Aorta (tissue), 5 donors: ENCODE measurements at places on chromosomes 6 and 20. TPM values are rescaled to one million over a fixed set of nuclear protein-coding genes. Genes with fewer than 3 reads are reported as not detected.
A peak's percentile ranks its signal among the peaks of the same experiment; 100 is the strongest.

DNA sequence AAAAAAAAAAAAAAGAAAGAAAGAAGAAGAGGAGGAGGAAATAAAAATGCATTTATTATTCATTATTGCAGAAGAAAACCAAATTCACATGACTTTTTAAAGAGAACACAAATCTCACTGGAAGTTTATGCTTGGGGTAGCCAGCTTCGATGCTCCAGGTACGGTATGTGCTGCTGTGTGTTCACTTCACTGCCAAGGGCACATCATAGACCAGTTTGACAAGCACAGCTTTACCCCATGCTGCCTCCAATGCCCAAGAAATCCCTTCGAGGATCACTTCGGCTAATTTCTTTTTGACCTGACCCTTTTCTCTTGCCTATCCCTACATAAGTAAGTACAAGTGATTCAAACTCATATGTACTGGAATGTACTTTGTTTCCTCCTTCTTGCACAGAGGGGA, 41.9 kb upstream of the RBM24 start:
- no peak for DNase-seq

- no peak for DNase-seq
Observed at GRCh38 chr6:3707024-3707423, 44.5 kb downstream of the PXDC1 start.

GRCh38 chr6:120303527-120303926, 954.0 kb upstream of the MAN1A1 start:
- no peak for DNase-seq

DNA sequence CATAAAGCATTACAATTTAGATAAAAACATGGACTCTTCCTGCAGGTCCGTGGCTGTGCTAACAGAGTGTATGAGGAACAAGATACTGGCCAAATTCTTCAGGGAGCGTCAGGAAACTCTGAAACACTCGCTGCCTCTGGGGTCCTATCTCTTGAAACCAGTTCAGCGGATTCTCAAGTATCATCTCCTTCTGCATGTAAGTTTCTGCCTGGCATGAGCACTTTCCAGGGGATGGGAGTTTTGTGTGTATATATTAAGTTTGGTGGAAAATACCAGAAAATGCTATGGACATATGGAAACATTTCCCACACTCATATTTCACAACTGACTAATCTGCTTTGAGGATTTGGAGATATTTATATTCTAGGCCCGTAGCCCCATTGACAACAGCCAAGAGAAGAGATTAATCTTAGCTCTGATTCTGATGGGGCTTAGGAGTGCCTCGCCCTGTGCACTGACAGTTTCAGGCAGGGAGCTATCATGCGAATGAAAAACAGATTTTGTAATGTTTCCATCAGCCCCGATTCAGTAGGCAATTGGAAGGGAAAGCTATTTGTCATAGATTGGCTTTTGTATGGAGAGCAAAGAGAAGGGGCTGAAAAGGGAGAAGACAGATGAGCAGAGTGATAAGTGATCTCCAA, 64.7 kb upstream of the MTHFD1L start:
- peak; percentile 35 for DNase-seq

GRCh38 chr6:91304521-91304920, 717.6 kb upstream of the MAP3K7 start:
- no peak for DNase-seq

DNA sequence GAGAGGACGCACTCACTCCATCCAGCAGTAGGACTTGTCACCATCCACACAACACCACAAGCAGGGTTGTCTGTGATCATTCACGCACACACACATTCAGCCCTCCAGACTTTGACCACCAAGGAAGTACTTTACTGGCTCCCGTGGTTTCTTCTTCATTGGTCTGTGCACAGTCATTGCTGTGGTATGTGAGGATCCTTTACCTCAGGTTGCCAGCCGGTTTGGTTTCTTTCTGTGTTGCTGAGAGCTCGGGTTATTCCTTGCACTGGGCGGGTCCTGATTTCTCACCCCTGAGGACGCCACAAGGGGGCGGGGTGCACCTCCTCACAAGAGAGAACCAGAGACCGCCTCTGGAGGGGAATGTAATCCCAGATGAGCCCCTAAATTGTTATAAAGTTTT, 11.2 kb downstream of the SLC35A1 start:
- DNase-seq: no peak

DNA sequence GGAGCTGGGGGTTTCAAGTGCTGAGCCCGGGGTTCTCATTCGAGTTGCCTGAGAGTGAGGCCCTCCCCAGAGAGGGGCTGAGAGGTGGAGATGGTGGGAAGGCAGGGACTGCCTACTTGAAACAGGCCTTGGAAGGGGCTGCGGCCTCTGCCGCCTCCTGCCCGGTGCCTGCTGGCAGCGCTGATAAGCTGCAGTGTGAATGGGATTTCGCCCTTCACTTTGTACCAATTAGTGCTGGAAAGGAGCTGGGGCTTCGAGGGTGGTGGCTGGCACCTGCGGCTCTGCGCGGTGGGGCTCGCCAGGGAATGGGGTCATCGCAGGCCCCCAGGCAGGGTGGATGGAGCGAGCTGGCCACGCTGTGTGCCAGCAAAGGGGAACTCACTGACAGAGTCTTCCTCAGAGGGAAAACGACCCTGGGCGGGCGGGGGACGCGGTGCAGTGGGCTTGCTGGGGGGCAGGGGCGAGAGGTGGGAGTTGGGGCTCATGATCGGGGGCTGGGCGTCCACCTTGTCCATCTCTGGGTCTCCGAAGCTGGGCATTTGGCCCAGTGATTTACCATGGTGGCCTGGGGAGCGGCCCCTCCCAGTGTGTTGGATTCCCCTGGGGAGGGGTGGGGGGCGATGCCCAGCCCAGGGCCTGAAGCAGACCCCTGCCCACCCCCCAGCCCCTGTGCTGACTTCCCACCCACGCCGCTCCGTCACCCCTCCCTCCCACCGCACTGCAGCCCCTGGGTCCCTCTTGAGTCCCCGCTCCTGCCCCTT, 22.9 kb downstream of the COL20A1 start:
- DNase-seq: peak; percentile 57

DNA sequence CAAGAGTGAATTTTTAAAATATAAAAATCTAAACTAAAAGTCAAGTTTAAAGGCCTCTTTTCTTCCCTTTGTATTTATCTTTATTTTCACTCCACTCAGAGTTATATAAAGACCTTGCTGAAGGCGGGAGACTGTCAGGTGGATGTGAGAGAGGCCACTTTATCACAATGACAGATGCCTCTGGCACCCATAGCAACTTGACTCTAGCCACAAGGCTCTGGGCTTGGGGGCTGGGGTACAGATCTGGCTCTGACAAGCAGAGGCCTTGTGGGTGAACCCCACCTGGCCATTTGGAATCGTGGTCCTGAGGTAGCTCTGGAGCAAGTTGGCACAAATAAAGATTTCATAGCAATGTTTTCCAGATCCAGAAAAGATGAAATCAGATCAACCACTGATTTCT, 417.2 kb downstream of the RFPL4B start:
- DNase-seq: no peak

GRCh38 chr20:6038256-6038655, 15.6 kb downstream of the LRRN4 start:
- DNase-seq: no peak

The SLA2 gene
- total RNA-seq: 0.99 TPM

The DNAAF9 gene
- 24.8 TPM for total RNA-seq

The SIRPD gene
- 0.42 TPM for total RNA-seq

The PSORS1C1 gene
- 4.3 TPM for total RNA-seq
